ENCODE measurements at places on chromosomes 5 and 9.

DNA sequence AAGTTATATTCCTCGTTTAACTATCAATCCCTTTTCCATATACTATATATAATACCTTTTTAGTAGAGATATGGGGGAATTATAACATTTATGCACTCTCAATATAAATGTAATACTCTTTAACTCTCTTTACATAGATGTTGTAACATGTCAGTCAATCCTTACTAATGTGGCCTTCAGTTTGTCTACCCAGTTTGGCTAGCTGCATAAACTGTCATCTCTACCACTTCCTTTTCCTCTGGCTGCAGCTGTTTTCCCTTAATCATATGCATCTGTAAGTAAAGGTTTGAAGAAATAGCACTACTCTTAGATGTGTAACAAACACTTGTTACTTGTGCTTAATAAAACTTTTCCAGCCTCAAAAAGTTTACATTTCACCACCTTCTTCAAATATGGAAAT is 13.4 kb downstream of the ABHD17B start:
- no peak for DNase-seq

DNA sequence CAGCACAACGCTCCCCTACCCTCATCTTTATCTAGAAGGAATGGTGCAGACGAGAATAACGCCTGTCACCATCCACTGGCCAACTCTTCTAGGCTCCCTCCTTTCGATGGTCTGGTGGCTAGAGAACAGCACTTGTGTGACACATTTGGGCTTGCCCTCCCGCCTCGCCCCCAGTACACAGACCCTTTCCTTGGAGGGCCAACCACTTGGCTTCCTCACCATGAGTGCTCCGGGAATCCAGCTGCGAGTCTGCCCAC is 1.4 kb downstream of the GNAQ start:
- DNase-seq, result no peak

- DNase-seq, result no peak
These were observed 12.5 kb downstream of the KCNT1 start for GRCh38 chr9:135714242-135715055.

DNA sequence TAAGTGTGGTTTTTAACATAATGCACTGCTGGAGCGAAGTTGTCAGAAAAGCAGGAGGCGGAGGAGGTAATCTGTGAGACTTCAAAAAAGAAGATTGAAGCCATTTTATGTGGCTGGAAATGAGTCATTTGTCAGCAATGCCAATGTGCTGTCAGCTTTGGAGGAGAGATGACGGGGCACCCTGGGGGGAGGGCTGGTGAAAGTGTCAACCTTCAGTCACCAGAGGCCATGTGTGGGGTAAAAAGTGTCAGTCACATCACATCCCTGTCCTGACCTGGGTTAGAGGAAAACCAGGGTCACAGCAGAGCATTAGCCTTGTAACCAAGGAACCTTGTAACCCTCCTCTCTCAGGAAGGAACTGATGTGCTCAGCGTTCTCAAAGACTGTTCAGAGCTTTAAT is 59.1 kb downstream of the TLR4 start:
- no peak for DNase-seq

GRCh38 chr9:27019589-27019988 is 14.1 kb upstream of the LRRC19 start:
- no peak for DNase-seq

- no peak for DNase-seq
These were observed 383.9 kb downstream of the TLR4 start for GRCh38 chr9:118088090-118088489.

- DNase-seq, result no peak
These were observed 162.4 kb downstream of the ZDHHC21 start for GRCh38 chr9:14530841-14531240.

GRCh38 chr5:32420506-32420905 is 24.0 kb downstream of the ZFR start:
- no peak for DNase-seq

- no peak for DNase-seq
These were observed 130.1 kb downstream of the GPBP1 start for GRCh38 chr5:57303985-57304384.

GRCh38 chr9:88997646-88998045 is 6.4 kb downstream of the S1PR3 start:
- DNase-seq, result no peak

DNA sequence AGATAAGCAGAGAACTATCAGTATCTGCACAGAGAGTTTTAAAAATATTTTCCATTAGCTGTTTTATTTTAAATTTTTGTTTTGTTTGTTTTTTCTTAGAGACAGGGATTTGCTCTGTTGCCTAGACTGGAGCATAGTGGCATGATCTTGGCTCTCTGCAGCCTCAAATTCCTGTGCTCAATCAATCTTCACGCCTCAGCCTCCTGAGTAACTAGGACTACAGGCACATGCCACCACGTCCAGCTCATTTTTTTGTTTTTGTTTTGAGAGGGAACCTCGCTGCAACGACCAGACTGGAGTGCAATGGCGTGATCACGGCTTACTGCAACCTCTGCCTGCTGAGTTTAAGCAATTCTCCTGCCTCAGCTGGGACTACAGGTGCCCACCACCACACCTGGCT is 138.2 kb upstream of the LPAR1 start:
- no peak for DNase-seq

- no peak for DNase-seq
These were observed 45.1 kb upstream of the GLIS3 start for GRCh38 chr9:4344946-4345345.

DNA sequence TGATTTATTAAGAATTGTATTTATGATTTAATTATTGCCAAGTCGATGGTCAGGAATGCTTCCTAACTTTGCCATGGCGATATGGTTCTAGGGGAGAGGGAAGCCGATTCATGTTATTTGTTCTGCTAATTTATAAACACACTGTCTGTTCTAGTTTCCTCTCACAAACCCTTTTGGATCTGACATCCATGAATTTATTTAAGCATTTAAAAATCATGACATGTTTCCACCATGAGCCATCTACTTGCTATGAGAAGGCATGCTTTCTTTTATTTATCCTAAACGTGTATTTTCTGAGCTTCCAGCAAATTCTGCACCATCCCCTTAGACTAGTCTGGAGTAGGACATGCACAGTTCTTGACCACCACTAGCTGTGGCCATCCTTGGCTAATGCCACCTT is 136.6 kb upstream of the STC2 start:
- DNase-seq, result no peak

- DNase-seq, result no peak
These were observed 2.0 kb upstream of the DOLPP1 start for GRCh38 chr9:129078691-129079503.

- DNase-seq, result no peak
These were observed 115.4 kb downstream of the KIF4B start for GRCh38 chr5:155128786-155129512.

GRCh38 chr5:169960659-169961058 is 19.6 kb downstream of the INSYN2B start:
- no peak for DNase-seq

GRCh38 chr5:132444061-132444460 is 46.5 kb downstream of the IRF1 start:
- no peak for DNase-seq

DNA sequence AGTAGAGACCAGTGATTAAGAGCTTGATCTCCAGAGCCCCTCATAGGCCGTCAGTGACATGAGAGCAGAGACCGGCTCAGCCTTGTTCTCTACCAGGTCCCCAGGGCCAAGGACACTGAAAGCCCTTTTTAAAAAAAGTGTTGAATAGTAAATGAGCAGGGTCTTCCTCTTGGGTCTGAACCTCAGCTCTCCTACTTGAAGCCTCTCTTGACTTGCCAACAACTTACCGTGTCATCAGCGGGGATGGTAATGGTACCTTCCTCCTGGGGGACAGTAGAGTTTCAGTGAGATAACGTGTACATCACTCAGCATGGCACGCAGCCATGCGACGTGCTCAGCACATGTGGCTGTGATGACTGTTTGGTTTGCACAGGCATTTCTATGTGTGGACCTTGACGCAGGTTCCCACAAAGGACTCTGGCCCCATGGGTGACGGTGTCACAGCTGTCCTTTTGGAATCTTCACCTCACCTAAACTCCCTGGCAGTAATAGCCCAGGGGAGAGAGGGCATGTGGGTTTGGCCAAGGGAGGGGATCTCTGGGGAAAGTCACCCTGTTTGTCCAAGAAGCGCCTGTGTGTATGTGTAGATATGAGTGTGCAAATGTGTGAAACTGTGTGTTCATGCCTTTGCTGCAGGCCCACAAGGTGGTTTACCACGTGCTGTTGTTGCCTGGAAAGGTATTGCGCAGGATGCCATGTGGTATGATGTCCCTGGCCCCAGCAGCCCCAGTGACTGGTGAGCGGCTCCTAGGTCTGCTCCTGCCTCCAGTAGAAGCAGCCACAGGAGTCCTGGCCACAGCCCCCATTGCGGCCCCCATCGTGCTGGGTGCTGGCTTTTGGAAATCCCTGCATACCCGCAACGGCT is 18.7 kb downstream of the ERGIC1 start:
- no peak for DNase-seq

DNA sequence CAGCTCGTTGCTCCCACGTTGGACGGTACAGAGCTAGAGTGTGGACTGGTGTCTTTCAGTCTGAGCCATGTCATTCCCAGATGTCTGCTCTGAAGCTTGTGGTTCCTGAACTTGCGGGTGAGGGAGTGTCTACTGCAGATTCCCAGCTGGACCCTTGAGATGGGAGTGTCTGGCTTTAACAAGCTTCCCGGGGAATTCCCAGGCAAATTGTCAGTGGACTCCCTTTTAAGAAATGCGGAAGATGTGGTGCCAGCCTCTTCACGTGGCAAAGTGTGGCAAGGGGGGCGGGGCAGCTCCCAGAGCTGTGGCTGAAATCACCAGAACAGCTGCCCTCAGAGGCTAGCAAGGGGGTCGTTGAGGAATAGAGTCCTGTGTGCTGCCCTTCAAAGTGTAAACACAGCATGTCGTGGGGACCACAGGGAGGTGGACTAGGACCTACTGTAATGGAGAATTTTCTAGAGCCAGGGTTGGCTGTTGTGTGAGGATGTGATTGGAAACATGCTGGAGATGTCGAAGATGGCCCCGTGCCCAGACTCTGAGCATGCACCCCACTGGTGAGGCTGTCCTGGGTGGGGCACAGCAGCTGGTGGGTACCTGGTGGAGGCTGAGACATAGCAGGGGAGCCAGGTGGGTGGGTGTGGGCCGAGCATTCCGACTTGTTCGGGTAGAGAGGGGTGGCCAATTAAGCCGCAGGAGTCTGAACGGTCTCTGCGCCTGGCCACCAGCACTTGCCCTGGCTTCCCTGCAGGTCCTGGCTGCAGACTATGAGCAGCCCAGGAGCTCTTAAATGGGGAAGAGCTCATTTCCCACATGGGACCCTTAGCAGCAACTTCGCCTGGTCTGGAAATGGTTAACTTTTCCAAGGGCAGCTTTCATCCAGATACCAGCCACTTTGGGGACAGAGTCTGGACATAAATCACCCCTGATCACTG is 37.4 kb downstream of the PRRX2 start:
- no peak for DNase-seq

GRCh38 chr9:104091708-104092107 is 2.4 kb upstream of the SMC2 start:
- no peak for DNase-seq

GRCh38 chr5:15683332-15683731 is 183.4 kb downstream of the FBXL7 start:
- no peak for DNase-seq

DNA sequence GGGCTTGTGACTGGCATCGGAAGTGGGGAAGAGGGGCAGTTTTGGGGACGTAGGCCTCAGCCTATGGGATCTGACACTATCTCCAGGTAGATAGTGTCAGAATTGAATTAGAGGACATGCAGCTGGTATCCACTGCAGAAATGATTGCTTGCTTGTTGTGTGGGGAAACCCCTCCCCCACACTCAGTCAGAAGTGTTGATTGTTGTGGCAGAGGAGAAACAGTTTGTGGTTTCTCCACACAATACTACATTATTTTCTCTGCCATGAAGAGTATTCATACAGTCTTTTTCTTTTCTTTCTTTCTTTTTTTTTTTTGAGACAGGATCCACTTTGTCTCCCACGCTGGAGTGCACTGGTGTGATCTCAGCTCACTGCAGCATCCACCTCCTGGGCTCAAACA is 113.9 kb downstream of the ARRDC3 start:
- DNase-seq, result no peak

- DNase-seq, result no peak
These were observed 99.4 kb downstream of the VCAN start for GRCh38 chr5:83570916-83571315.

GRCh38 chr5:172791726-172792445 is 20.9 kb upstream of the DUSP1 start:
- DNase-seq, result no peak

DNA sequence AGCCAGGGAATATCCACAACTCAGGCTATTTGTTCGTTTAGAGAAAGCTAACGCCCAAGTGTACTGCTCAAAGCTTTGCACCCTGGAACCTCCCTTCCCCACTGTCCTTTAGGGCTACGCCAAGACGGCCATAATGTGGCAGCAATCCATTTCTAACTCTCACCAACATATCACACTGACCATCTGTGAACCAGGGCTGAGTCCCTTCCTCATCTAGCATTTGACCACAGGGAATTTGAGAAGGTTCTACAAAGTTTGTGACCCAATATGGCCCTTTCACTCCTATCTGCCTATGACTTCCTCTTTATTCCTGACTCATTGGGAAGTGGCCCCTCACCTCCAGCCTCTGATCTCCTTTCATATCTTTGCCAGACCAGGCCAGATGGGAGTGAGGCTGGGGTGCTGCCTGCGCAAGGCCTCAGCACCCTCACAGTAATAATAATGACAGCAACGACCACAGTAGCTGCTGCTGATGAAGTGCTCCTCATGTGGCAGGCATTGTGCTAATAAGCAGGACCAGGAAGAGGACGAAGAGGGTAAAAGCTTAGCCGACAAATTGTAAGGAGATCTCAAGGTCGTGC is 9.3 kb upstream of the ARAP3 start:
- no peak for DNase-seq

DNA sequence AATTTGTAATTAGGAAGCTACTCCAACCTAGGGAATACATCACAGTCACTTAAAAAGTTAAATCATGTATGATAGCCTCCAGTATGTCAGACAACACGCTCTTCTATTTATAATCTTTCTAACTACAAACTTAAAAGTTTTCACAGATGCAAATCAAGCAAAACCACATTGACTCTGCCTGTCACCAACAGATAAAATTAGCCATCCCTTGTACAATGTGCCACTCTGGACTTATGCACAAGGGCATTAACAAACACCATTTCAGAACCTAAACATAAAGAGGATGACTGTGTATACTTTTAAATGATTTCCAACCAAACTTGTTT is 14.7 kb downstream of the ERP44 start:
- DNase-seq, result no peak

DNA sequence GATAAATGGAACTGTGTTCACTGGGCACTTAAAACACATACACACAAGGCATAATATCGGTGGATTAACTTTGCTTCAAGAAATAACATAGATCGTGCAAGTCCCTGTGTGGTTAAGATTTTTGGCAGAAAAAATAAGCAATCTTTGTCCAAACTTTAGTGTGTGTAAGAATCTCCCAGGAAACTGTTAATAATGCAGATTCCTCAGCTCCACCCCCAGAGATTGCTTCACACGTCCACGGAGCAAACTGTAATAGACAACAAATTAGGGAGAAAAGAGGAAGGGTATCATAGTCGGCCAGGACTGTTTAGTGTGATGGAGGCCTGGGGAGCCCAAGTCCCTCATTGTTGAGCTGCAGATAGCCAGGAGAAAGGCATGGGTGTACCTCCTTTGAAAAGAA is 84.8 kb downstream of the PJA2 start:
- DNase-seq, result no peak

GRCh38 chr5:174140452-174141020 is 95.0 kb downstream of the NSG2 start:
- DNase-seq, result no peak

All from dorsolateral prefrontal cortex (tissue), 122 donors.